ENCODE measurements at places on chromosomes 7 and 10.
A peak's percentile ranks its signal among the peaks of the same experiment; 100 is the strongest.

DNA sequence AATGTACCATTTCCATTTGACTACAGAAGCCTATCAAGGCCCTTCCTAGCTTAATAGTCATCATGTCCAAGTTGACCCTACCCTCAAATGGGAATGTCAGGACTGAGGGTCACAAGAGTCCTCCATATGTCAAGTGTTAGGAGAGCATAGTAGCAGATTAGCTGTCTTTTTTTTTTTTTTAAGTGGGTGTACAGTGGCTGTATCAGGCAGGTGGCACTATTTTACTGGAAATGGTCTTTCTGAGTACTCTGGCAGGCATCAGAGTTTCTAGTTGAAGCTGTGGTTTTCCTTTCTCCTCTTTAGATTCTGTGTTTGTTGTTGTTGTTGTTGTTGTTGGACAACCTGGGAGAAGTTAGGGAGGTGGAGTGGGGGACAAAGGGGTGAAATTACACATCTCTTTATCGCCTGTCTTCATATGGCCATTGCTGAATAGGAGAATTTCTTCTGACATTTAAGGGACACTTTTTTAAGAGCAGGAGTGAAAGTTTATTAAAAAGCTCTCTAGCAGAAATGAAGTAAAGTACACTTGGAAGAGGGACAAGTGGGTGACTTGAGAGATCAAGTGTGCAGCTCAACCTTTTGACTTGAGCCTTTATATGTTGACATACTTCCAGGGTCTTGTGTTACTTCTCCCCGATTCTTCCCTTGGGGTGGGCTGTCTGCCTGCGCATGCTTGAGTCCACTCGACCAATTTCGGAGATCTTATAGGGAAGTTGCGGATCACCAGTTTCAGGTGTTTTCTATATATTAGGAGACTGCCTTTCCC, 104.1 kb upstream of the FOXP2 start:
- no peak for DNase-seq

DNA sequence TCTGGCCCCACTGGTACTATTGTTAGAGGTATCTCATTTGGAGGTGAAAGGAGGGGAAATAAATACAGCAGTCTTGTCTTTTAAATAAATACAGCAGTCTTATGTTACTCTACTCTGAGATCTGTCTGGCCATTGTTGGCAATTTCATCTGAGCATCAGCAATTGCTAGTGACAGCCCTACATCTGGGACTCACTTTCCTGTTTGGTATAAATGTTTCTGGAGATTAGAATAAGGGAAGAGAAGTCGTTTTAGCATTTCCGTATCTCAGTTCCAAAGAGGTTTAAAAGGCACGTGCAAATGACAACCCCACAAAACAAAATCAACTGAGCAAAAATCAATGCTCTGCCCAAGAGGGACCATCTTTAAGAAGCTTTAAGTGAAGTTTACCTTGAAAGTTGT, 18.1 kb upstream of the CNNM2 start:
- no peak for DNase-seq

DNA sequence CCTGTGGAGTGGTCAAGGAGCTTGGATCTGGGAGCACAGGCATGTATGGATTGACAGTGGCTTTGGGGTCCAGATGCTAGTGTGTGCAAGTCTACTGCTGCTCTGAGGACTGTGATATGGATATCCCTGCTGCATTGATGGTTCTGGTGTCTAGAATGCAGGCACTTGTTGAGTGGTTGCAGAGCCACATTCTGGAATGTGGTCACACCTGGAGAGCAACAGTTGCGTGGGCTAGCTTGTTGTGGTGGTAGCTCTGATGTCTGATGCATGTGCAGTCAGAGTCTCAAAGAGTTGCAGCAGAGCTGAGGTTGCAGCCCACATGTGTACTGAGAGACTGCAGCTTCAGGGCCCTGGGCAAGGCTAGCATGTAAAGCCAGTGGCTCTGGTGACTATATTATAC, 43.2 kb downstream of the CCDC7 start:
- no peak for DNase-seq

DNA sequence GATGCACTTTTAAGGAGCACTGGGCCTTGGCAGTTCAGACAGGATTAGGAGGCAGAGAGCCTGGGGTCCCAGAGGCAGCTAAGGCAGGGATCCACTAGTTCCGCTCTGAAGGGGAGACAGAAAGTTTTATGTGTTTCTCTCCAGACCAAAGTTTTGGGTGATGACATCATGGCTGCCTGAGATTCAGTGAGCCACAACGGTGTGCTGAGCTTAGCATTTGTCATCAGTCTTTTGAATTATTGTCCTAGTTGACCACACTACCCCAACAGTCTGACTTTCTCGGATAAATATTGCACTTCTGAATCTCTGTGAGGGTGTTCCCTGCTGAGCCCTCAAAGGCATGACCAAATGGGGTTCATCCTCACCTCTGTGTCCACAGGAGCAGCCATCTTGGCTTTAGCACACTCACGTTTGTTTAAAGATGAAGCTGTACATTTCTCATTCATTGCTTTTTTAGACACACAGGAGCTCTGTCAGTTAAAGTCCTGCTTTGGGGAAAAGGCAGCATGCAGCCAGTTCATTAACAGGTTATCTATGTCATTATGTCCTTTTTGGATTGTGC, 297.7 kb upstream of the LRGUK start:
- peak; percentile 40 for DNase-seq

GRCh38 chr7:130492523-130493274, 814 bp downstream of the MEST start:
- no peak for DNase-seq

DNA sequence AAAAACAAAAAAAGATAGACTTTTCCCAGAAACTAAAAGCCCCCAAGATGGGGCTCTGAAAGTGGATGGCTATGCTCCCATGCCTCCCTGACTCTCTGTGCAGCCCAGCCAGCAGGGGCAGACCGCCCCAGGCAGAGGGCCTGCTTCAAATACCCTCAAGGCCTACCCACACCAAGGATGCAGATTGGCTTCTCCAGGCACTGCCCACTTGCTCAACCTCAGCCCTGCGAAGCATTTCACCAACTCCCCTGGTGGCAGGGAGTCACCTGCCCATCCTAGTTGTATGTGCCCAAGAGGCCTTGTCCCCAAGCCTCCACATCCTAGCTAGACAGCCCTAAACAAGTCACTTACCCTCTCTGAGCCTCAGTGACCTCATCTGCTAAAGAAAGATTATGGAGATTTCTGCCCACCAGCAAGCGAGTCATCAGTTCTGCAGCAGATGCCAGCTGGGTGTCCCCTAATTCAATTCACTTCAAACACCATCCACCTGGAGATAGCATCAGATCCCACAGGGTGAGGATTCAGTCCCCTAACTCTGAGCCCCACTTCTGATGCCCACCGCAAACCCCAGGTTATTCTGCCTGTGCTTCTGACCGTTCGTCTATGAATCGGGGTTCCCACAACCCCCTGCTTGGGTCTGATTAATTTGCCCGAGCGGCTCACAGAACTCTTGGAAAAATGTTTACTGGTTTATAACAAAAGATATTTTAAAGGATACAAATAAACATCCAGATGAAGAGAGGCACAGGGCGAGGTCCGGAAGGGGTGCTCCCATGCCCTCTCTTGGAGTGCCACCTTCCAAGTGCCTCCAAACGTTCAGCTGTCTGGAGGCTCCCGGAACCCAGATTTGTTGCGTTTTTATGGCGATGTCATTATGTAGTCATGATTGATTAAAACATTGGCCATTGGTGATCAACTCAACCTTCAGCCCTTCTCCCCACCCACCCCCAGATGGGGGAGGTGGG, 18.6 kb upstream of the ZMIZ1 start:
- DNase-seq: peak; percentile 30

GRCh38 chr10:122997864-122998263, 10.7 kb downstream of the IKZF5 start:
- DNase-seq: no peak

DNA sequence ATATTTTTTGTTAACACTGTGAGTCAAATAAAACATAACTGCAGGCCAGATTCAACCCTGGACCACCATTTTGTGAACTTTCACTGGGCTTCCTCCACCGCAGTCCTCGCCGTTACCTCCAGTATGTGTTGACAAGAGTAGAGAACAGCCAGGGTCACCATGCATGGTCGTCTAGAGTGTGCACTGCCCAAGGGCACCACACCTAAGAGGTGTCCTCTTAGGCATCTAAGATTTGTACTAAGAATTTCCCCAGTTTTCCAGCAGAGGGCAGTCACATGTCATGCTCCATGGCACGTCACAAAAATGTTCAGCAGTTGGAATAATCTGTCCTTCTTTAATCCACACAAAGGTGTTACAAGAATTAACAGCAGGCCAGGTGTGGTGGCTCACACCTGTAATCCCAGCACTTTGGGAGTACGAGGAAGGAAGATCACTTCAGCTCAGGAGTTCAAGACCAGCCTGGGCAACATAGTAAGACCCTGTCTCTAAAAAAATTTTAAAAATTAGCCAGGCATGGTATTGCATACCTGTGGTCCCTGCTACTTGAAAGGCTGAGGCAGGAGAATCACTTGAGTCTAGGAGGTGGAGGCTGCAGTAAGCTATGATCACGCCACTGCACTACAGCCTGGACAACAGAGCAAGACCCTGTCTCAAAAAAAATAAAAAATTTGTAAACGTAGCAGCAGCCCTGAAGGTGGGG, 71.2 kb upstream of the FOXK1 start:
- peak; percentile 85 for DNase-seq

- DNase-seq: no peak
Measured at GRCh38 chr10:119917777-119918176, 25.2 kb downstream of the SEC23IP start.

- no peak for DNase-seq
Measured at GRCh38 chr10:115422624-115423023, 329.5 kb downstream of the ATRNL1 start.

DNA sequence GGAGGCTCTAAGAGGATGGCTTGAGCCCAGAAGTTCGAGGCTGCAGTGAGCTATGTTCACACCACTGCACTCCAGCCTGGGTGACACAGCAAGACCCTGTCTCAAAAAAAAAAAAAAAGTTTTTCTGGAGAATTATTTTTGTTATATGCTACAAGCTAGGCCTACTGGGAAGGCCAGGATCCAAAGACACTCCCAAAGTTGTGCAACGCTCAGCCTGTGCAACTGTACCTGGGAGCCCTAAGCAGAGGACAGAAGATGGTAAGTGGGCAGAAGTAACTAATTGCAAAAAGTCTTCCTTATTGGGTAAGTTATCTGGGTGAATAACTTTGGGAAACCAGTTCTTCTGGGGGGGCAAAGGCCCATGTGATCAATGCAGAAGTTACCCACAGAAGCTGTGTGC, 17.3 kb downstream of the HIP1 start:
- DNase-seq: no peak

- DNase-seq: no peak
Measured at GRCh38 chr10:123643315-123643714, 22.8 kb upstream of the GPR26 start.

GRCh38 chr10:80410578-80411145, 2.3 kb downstream of the PRXL2A start:
- no peak for DNase-seq

DNA sequence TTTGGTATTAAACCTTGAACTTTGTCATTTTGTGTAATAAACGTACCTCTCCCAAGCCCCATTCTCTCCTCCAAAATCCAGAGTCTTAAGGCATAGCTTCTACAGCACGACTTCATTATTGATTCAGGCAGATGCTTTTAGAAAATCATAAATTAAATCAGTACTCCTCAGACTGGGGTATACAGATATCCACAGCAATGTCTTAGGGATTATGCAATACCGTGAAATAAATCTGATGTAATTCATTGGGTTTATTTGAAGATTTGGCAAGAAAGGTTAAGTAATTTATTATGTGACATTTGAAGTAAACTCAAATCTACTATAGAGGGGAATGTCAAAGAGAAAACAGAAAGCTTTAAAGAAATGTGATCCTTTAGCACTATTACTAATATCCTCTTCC, 246.1 kb upstream of the PLXDC2 start:
- no peak for DNase-seq

- DNase-seq: no peak
Measured at GRCh38 chr10:5968681-5969453, 8.5 kb downstream of the IL15RA start.

GRCh38 chr10:77251297-77252013, 386.2 kb downstream of the KCNMA1 start:
- DNase-seq: peak; percentile 70

GRCh38 chr7:25860275-25861163, 291.5 kb upstream of the NFE2L3 start:
- no peak for DNase-seq

- peak; percentile 68 for DNase-seq
Measured at GRCh38 chr10:104622598-104623209, 18.4 kb upstream of the SORCS3 start.

DNA sequence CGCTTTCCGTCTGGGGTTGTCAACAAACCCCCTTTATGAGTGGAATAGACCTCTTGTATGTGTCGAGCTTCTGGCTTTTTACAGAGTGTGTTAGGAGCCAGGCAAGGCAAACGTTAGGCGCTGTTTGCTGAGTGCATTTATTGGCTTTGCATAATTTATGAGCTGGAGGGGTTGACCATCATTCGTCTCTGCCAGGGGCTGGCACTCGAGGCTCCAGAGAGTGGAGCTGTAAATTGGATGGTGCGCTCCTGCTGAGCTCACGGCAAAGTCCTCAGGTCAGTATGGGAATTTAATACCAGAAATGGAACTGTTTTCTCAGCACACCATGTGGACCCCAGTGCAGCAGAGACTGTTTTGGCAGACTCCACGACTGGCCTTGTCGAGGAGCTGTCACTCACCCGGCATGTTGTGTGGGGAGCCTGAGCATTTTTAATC, 699.4 kb upstream of the GALNT17 start:
- no peak for DNase-seq

- no peak for DNase-seq
Measured at GRCh38 chr7:21568762-21569161, 25.9 kb downstream of the DNAH11 start.

GRCh38 chr10:96618653-96619052, 31.8 kb upstream of the TM9SF3 start:
- DNase-seq: no peak

GRCh38 chr10:92822060-92822634, 26.2 kb upstream of the EXOC6 start:
- DNase-seq: peak; percentile 51

GRCh38 chr10:14486777-14487487, 156.2 kb upstream of the FRMD4A start:
- no peak for DNase-seq

GRCh38 chr7:40922316-40922670, 780.6 kb downstream of the INHBA start:
- no peak for DNase-seq

GRCh38 chr10:101280511-101280910, 51.2 kb upstream of the LBX1 start:
- DNase-seq: no peak

- no peak for DNase-seq
Measured at GRCh38 chr7:86911659-86912058, 147.8 kb downstream of the ELAPOR2 start.

GRCh38 chr7:127791446-127792189, 139.6 kb downstream of the SND1 start:
- no peak for DNase-seq

DNA sequence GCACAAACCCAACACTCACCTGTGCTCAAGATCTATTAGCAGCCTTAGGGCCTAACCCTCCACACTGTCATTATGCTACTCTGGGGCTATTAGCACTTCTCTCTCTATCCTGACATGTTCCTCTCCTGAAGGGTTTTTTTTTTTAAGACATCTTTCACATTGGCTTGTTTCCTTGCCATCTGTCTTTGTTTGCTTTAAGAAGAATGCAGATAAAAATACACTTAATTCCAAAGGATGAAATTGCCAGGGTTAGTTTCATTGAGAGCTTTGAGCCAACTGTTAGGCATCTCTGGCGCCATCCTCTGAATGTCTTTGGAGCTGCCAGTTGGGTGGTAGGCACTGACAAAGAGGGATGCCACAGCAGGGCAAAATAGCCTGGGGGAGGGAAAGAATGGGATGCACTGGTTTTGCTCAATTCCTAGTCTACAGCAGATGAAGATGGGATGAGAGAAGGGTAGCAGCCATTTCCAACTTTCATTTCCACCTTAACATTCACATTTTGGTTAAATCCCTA, 399.2 kb downstream of the SORCS1 start:
- DNase-seq: no peak

- DNase-seq: peak; percentile 10
Measured at GRCh38 chr7:149459540-149460452, 1.1 kb downstream of the ZNF777 start.

Data from urothelium cell line (cell line).